ENCODE measurements at places on chromosomes 11 and 22. TPM values are rescaled to one million over a fixed set of nuclear protein-coding genes. Genes with fewer than 3 reads are reported as not detected.

Gene BID
- total RNA-seq, result 27.1 TPM

Gene RBM4B
- total RNA-seq, result 14.7 TPM

Gene OR52I1
- not detected for total RNA-seq

Gene CCDC81
- 0.82 TPM for total RNA-seq

Gene FXYD6
- 0.46 TPM for total RNA-seq

Measured in activated CD4-positive, alpha-beta T cell treated with anti-CD3 and anti-CD28 coated beads for 36 hours (primary cell).